Mucosa of gallbladder (tissue), 1 donor: ENCODE measurements at places on chromosomes 3 and 15. TPM values are rescaled to one million over a fixed set of nuclear protein-coding genes. Genes with fewer than 3 reads are reported as not detected.

- DNase-seq: no peak
Observed at GRCh38 chr3:184820525-184820924, 8.6 kb downstream of the VPS8 start.

GRCh38 chr15:39717134-39717533 is 65.5 kb downstream of the FSIP1 start:
- DNase-seq: no peak

PCLAF gene
- total RNA-seq: 3.0 TPM

DNA sequence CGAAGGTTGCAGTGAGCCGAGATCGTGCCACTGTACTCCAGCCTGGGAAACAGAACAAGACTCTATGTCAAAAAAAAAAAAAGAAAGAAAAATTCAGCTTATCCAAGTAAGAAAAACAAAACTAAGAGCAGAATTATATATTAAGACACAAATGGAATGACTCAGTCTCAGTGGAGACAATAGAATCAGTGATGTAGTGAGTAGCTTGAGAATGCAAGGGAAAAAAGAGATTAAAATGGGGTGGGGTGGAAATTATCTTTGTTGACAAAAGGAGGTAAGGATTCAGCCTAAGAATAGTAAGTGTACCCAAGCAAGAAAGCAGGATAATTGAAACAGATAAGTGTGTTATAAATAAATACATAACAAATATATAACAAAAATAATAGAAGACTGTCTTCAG is 70.7 kb downstream of the BLM start:
- no peak for DNase-seq

DNA sequence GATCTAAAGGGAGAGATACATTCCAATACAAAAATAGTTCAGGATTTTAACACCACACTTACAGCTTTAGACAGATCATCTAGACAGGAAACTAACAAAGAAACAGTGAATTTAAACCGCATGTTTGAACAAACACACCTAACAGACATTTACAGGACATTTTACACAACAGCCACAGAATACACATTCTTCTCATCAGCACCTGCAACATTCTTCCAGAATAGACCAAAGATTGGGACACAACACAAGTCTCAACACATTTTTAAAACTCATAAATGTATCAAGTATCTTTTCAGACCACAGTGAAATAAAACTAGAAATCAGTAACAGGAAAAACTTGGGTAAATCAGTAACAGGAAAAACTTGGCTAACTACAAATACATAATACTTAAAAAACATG is 256.3 kb downstream of the MCTP2 start:
- no peak for DNase-seq

DNA sequence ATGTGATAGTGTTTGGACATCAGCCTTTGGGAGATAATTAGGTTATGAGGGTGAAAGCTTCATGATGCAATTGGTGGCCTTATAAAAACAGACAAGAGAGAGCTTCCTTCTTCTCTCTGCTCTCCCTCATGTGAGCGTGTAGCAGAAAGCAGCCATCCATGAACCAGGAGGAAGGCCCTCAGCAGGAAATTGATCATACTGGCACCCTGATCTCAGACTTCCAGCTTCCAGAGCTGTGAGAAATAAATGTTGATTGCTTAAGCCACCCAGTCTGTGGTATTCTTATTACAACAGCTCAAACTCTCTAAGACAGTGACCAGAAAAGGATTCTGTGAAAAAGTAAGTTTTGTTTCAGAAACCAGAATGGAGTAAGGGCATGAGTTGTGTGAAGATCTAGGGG is 13.3 kb downstream of the STAC start:
- no peak for DNase-seq

FETUB gene
- not detected for total RNA-seq

ONECUT1 gene
- total RNA-seq: 184 TPM
